ENCODE measurements at places on chromosomes 5 and 9.

GRCh38 chr9:107673861-107674720 lies 184.5 kb upstream of the KLF4 start:
- DNase-seq = no peak

- no peak for DNase-seq
These were observed 15.0 kb upstream of the SHB start for GRCh38 chr9:38083858-38084555.

- DNase-seq = no peak
These were observed 65.7 kb upstream of the ECM2 start for GRCh38 chr9:92601451-92601850.

DNA sequence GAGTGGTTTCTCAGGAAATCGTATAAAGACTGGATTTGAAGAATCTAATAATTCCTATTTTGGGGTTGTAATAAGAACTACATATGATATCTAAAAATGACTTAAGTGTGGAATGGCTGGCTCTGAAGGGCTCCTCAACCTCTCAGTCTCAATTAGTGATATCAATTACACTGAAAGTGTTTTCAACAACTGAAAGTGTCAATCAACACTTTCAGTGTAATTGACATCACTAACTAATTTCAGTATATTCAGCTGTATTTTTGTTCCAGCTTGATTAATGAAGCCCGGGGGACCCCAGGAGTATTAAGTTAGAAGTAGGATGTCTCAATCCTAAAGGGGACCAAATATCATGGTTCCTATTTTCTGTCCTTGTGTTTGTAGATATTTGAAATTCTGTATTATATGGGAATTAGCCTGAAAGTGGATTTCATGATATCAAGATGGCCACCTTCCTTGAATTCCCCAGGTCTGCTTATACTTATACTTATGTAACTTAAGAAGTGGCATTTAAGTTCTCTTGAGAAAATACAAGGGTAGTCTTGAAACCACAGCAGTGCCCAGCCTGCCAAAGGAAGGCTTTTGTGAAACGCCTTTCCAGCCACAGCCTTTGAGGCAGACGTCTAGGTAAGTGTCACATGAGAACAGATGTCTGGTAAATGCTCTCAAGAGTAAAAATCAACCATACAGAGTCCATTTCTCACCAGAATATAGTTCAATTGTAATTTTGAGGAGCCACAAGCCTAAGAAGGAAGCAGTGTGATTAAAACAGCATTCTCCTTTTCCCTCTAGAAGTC lies 4.6 kb downstream of the BASP1 start:
- DNase-seq = no peak

- no peak for DNase-seq
These were observed 68.8 kb downstream of the ZNF354C start for GRCh38 chr5:179128976-179129375.

DNA sequence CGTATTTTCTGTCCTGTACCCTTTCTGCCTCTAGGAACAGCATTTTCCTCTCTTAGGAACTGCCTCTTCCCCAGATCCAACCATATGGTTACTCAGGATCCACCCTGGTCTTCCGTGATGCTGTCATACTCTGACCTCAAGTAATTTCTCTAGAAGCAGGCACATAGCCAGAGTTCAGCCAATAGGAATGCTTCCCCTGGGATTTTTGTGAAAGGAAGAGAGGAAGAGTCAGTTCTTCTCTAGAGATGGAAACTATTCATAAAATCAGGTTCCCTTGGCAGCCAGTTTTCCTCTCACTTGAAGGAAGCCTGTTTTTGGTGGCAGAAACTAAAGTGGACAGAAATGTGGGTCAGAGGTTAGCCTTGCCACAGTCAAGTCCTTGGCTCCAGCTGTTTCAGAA lies 400.1 kb upstream of the PCSK5 start:
- DNase-seq = no peak

GRCh38 chr5:145938776-145939539 lies 2.6 kb downstream of the SH3RF2 start:
- no peak for DNase-seq

DNA sequence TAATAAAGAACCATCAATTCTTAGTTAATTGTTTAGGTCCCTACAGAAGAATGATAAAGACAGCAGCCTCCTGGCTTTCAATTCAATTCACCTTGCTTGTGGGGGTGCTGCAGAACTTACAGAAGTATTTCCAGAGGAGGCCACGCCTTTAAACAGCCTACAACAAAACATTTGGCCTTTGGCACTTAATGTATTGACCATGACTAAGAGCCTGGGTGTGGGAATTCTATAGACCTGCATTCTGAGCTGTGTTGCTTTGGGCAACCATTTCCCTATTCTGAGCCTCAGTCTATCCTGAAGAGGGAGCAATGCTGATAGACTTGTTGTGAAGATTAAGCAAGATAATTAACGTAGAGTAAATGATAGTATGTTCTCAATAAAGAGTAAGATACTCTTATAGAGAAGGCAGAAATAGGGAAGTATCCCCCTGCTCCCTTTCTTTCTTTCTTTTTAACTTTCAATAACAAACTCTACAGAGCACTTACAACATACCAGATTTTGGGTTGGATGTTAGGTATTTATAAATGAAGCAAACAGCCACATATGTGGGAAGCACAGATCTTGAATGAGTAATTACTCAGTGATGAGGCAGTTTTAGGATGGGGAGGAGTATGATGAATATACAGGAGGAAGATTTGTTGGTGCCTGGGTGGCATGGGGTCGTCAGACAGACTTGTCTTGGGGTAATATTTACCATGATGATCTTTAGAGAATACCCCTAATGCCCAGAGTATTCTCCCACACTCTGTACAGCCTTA lies 28.4 kb downstream of the PAPPA start:
- DNase-seq = no peak

GRCh38 chr5:14143841-14144585 lies 871 bp downstream of the TRIO start:
- DNase-seq = no peak
